Midbrain (tissue), 1 donor: ENCODE measurements at places on chromosomes 13 and 19.

DNA sequence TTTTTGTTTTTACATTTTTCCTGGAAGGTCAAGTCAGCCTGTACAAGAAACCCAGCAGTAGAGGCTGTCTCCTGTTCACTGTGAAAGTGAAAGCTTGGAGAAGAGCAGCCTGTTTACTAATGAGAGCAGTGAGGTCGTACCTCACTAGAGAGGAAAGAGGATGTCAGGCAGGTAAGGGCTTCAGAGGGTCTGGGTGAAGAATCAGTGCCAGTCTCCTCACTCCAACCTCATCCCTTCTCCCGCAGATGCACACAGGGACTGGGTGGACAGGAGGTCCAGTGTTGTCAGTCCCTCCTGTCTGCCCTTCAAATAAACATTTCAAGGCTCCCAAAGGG, 462.5 kb downstream of the KLF5 start:
- no peak for DNase-seq

- no peak for DNase-seq
Measured at GRCh38 chr13:112574834-112575613, 12.9 kb downstream of the TUBGCP3 start.

- no peak for DNase-seq
Measured at GRCh38 chr19:703651-704446, 4.9 kb upstream of the PALM start.

GRCh38 chr13:102729560-102730270, 34.9 kb upstream of the METTL21C start:
- DNase-seq = no peak

- no peak for DNase-seq
Measured at GRCh38 chr19:56162258-56162657, 13.6 kb upstream of the GALP start.

DNA sequence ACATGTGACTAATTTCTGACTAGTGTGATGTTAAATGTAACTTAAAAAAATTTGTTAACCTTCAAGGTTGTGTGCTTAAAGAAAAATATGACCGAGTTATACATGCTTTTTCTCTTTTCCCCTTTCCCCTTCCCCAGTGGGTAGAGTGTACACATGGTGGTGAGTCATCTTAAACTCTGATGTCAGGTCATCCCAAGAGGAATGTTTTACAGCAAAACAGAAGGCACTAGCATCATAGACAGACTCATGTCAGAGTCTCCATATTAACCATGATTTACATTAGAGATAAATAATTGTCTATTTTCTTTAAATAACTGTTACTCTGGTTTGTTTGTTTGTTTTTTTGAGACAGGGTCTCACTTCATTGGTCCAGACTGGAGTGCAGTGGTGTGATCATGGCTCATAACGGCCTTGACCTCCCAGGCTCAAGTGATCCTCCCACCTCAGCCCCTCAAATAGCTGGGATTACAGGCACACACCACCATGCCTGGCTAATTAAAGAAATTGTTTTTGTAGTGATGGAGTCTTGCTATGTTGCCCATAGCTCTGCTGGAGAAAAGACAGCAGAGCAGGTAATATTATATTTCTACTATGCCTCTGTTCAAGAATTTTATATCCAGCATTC, 160.4 kb upstream of the PCDH9 start:
- no peak for DNase-seq

DNA sequence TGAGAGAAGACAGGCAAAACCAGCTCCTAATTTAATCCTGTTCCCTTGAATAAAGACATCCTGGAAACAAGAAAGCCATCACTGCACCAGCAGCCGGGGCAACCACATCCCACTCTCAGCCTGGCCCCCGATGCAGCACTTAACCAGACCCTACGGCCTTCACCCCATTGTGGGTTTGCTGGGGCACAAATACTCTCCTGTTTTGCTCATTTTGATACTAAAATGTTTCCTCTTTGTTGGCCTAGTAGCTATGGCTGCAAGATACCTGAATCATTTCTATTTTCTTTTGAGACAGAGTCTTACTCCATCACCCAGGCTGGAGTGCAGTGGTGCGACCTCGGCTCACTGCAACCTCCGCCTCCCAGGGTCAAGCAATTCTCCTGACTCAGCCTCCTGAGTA, 28.4 kb downstream of the ANKRD27 start:
- no peak for DNase-seq

- DNase-seq = no peak
Measured at GRCh38 chr19:36986601-36987000, 70.5 kb downstream of the ZNF568 start.

- DNase-seq = no peak
Measured at GRCh38 chr13:34748596-34748995, 193.5 kb upstream of the NBEA start.

DNA sequence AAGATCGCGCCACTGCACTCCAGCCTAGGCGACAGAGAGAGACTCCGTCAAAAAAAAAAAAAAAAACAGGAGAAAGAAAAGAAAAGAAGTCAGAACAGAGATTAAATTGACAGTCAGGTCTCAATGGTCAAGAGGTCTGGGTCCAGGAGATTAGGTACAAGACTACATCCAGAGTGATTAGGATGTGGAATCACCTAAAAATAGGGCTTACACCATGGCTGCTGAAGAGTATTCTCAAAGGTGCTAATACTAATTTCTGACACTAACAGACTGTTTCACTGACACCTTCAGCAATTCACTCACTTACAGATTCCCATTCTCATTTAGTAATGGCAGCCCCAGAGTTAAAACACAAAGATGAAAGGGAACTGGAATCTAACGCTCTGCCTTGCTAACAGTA, 91.7 kb downstream of the TBC1D4 start:
- no peak for DNase-seq

DNA sequence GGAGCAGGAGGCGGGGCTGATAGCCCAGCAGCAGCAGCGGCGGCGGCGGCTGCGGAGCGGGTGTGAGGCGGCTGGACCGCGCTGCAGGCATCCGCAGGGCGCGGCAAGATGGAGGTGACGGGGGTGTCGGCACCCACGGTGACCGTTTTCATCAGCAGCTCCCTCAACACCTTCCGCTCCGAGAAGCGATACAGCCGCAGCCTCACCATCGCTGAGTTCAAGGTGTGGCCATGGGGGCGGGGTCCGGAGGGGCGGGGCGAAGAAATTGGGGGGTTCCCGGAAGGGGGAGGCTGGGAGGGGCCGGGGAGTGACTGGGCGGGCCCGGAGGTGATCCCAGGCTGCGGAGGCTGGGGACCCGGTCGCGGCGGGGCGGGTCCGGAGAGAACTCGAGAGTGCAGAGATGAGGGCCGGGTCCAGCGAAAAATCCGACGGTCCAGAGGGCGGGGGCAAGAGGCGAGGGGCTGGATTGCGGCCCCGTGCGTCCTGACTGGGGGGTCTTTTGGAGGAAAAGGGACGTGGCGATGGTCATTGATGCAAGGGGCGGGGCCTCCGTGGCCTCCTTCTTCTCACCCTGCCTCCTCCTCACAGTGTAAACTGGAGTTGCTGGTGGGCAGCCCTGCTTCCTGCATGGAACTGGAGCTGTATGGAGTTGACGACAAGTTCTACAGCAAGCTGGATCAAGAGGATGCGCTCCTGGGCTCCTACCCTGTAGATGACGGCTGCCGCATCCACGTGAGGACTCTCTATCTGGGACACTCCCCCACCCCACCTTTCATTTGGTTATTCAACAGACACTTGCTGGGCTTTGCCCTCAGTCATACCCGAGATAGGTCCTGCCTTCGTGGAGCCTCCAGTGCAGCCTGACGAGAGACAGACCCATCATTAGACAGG, at the start of gene TBCB:
TSS of gene TBCB (plus strand) at position 16 of the 891 bp plus-strand sequence. CDS start at position 109, 93 bp downstream.
- no peak for DNase-seq

- peak; percentile 85 for DNase-seq
Measured at GRCh38 chr19:51726049-51726448, 2.3 kb upstream of the HAS1 start.

DNA sequence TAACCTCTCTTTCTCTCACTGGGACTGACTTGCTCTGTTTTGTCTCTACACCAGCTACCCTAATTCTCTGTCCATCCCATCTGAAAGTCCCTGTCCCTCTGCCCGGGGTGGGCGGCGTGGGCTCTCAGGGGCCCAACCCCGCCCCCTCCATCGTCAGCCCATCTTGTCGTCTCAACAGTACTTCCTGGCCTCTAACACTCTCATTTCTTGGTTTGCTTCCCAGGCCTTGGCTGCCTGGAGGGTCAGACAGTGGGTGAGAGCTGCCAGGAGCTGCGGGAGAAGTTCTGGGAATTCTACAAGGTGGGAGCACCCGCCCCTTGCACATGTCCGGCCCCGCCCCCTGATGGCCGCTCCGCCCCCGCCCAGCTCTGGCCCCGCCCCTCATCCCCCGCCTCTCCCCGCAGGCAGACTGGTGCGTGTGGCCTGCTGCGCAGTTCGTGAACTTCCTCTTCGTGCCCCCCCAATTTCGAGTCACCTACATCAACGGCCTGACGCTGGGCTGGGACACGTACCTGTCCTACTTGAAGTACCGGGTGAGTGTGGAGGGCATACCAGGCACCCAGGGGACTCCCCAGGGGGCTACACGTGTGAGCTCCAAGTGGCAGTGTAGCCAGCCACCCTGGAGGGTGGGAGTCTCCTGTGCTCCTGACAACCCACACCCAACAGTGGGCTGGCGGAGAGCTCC, 1.7 kb downstream of the MPV17L2 start:
- DNase-seq = no peak

- no peak for DNase-seq
Measured at GRCh38 chr13:72788831-72789230, 6.9 kb downstream of the PIBF1 start.

- no peak for DNase-seq
Measured at GRCh38 chr19:16896146-16897028, 7.6 kb downstream of the F2RL3 start.

GRCh38 chr13:48009284-48009683, 8.2 kb upstream of the SUCLA2 start:
- DNase-seq = no peak

- DNase-seq = peak; percentile 6
Measured at GRCh38 chr19:51501594-51502263, at the start of gene SIGLEC12. Gene SIGLEC12 (minus strand): TSS chr19:51501800. CDS start chr19:51501733, 67 bp downstream.

DNA sequence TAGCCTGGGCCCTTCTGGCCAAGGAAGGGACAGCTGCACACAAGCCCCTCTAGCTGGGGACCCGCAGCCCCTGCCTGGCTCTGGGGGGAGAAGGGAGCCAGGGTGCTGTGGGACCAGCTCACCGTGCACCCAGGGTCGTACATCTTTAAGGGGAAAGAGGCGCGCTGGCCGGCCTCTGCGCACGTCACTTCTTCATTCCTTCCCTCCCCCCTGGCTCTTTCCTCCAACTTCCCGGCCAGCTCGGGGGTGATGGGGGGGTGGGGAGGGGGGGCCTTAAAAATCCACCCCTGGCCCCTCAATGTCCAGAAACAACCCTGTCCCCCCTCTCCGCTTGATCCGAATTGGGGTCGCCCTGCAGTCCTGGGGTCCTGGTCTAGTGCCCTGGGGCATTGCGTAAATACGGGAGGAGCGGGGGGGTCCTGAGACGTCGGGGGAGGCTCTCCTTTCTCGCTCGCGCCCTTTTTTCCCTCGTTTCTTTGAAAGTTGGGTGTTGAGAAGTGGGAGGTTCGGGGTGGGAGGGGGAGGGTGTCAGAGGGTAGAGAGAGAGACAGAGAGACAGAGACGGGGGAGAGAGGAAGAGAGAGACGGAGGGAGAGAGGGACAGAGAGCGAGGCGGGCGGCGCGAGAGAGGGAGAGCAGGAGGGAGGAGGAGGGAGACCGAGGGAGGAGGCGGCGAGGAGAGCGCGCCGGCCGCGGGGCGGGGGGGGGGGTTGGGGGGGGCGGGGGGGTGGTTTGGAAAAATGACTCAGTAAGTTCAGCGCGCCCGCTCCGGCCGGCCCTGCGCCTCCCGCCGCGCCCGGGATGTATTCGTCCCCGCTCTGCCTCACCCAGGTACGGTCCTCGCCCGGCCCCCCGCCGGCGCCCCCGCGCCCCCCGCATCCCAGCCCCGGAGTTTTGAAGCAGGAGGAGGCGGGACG, at the start of gene NFIC:
TSS of gene NFIC (plus strand) at position 748 of the 917 bp plus-strand sequence. CDS start at position 802, 54 bp downstream.
- peak; percentile 66 for DNase-seq

DNA sequence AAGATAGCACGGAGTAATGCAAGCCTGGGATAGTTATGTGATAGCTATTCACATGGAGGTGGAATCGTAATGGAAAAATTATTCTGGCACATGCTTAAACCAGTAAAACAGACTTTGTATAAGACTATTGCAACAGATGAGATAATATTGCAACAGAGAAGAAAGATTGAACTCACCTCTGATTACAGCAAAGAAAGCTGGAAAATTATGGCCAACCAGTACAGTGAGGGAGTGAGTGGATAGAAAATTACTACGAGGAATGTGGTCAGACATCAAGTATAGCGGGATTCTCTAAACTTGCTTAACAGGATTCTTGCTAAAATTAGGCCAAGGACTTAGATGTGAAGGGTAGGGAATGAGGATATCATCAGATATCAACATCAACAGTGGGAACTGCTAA, 397.6 kb upstream of the KLHL1 start:
- DNase-seq = no peak

GRCh38 chr13:94933230-94933751, 220.9 kb upstream of the SOX21 start:
- no peak for DNase-seq

DNA sequence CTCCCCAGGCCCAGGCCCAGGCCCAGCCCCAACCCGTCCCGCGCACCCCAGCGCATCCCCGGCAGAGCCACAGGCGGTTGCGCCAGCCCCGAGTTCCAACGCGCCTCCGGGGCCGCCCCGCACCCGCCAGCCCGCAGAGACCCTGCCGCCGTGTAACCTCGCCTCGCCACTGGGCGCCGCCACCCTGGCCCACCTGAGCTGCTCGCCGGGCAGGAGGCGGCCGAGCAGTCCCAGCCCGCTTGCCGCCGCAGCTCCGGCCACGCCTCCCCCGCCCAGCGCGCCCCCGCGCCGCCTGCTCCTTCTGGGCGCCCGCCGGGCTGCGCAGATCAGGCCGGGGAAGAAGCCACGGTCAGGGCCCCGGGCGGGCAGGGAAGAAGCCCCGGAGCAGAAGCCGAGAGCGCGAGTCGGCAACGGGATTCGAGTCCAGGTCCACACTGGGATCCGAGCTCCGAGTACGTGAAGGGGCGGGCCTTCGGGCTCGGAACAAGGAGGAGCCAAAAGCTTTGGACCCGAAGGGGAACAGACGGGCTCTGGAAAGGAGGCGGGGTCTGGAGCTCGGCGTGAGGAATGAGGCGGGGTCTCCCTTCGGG, at the start of gene MBOAT7:
TSS of gene MBOAT7 (minus strand) at position 436 of the 590 bp plus-strand sequence. CDS start 1,072 bp downstream, outside the sequence.
- no peak for DNase-seq

DNA sequence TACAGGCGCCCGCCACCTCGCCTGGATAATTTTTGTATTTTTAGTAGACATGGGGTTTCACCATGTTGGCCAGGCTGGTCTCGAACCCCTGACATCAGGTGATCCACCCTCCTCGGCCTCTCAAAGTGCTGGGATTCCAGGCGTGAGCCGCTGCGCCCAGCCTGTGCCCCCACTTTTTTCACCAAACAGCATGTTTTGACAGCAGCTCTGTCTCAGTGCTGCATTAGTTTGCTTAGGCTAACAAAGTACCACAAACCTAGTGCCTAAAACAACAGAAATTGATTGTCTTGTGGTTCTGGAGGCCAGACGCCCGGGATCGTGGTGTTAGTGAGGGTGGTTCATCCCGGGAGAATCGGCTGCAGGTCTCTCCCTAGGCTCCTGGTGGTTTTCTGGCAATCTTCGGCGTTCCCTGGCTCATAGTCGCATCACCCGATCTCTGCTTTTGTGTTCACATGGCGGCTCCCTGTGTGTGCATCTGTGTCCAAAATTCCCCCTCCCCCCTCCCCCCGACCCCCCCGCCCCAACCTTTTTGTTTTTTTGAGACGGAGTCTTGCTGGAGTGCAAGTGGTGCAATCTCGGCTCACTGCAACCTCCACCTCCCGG, 30.0 kb downstream of the MYH14 start:
- DNase-seq = no peak

GRCh38 chr13:103272770-103273169, 206.6 kb upstream of the SLC10A2 start:
- no peak for DNase-seq

GRCh38 chr13:63345835-63346234, 1930.2 kb upstream of the PCDH20 start:
- no peak for DNase-seq

- peak; percentile 83 for DNase-seq
Measured at GRCh38 chr19:10602330-10603083, 15.4 kb upstream of the AP1M2 start.
